ENCODE measurements at places on chromosomes 1 and 21. TPM values are rescaled to one million over a fixed set of nuclear protein-coding genes. Genes with fewer than 3 reads are reported as not detected.
A peak's percentile ranks its signal among the peaks of the same experiment; 100 is the strongest.

DNA sequence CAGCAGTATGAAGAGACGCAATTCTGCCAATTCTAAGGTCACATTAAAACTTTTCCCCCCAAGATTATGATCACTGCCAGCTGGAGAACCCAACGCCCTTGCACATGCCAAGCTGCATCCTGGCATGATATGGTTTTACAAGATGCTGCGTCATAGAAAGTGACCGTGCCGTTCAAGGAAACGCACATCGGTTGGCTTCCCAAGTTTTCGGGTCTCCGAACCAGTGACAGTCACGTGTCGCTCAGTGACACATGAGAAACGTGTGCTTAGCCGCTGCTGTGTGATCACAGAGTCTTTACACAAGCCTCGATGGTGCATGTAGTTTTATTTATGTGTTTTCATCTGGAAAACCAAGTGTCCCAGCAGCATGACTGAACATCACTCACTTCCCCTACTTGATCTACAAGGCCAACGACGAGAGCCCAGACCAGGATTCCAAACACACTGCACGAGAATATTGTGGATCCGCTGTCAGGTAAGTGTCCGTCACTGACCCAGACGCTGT is 7.4 kb downstream of the SMIM1 start:
- DNase-seq: no peak

DNA sequence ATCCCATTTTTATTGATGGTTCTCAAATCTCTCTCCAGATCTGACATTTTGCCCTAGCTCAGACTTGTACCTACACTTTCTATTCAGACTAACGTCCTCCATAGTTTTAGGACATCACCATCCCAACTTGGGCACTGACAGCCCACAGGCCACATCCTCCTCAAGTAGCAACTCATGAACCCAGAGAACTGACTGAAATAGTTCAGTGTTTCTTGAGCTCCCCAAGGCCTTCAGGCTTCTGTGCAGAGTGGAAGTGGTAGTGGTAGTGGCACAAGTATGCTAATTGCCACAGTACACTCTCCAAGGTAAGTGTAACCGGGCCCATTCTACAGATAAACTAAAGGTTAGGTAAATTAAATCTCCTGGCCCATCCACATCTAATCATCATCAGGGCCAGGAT is 112.6 kb downstream of the SLC45A1 start:
- no peak for DNase-seq

GRCh38 chr1:176073524-176074157 is 133.4 kb downstream of the COP1 start:
- DNase-seq: peak; percentile 72

DNA sequence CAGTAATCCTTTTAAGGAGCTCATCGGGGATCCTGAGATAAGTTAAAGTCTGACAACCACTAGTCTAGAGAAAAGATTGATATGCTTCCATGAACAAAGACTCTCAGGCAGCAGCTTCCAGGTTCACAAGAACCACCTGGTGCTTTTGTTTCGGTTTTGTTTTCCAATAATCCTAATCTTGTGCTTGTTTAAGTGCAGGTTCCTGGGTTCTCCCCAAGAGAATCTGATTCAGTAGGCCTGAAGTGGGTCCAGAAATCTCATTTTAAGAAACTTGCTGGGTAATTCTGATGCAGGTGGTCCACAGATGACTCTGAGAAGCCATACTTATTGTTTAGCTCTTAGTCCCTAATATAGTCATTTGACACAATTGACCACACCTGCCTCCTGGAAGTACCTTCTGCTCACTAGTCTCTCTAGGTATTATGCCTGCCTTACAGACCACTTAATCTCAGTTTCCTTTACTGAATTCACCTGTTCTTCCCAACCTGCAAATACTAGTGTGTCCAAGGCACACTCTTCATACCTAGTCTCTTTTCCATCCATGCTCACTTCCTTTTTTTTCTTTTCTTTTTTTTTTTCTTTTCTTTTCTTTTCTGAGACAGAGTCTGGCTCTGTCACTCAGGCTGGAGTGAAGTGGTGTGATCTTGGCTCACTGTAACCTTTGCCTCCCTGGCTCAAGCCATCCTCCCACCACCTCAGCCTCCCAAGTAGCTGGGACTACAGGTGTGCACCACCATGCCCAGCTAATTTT is 20.5 kb upstream of the FRRS1 start:
- no peak for DNase-seq

DNA sequence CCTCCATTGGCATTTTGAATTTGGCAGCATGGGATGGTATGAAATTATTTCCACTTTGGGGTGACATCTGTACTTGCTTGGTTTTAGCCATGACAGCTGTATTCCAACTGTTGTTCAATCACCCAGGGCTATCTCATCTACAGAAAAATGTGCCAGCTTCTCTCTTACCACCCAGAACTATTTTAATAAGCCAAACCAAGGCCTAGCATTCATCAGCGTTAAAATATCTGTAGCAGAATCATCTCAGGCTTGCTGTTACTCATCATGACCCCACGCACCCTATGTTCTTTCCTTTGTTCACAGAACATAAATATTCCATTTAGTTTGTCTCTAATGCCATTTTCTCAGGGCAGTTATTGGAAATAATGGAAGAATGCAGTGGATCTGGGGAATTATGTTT is 49.8 kb downstream of the GIPC2 start:
- peak; percentile 71 for DNase-seq

DNA sequence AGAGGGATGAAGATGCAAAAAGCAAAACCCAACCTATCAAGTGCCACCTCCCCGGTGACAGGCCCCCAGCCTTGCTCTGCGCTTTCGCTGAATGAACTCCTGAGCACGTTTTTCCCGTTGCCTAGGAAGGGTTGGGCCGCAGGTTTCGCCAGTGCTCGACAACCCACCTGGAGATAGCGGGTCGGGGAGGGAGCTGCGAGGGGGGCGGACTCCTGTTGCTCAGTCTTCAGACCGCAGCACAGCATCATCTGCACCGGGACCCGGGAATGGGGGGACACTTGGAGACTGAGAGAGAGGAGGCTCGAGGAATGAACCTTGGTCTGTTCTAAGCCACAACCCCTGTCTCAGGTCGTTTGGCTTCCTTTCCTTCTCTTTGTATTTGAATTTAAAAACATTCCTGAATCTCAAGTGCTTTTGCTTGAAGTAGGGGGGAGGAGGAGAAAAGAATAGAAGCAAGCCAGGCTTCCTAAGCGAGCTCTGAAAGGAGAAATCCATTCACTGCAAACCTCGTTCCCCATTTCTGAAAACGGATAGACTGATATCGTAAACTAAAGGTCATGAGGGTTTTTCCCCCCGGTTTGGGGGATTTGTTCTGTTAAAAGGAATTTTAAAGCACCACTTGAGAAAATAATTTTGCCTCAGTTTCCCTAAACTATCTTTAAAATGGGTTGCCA is 1.2 kb downstream of the AK5 start:
- DNase-seq: peak; percentile 5

DNA sequence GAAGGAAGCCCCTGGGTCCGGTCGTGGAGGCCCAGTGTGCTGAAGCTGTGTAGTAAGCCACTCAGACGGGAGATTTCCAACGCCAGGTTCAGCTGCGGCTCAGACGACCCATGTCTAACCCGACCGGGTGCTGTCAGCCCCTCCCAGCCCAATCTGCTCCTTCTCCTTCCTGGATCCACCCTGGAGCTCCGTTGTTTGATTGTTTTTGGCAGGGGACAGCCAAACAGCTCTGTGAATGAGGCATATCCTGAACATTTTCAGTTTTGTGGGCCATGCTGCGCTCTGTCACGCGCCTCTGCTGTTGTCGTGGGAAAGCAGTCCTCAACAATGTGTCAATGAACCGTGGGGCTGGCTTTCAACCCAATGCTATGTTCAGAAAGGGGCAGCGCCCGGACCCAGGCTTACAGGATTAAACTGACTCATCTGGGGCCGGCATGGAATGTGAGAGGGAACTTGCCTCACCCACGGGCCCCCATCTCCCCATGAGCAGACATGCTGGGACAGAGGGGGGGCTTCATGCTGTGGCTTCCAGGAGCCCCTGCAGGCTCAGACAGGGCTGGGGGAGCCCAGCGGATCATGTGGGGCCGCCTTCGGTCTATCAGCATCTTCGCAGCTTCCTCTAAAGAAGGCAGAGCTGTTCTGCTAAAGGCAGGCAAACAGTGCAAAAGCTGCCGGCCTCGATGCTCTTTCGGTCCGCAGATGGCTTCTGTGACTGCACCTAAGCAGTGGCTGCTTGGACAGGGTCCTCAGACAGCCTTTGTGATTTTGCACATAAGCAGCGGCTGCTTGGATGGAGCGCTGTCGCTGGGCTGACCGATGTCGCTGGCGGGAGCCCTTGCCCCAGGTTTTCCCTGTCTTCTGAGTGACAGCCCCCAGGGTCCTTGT is 101.7 kb downstream of the RIPK4 start:
- DNase-seq: peak; percentile 67

GRCh38 chr1:78721136-78721535 is 71.5 kb downstream of the IFI44 start:
- DNase-seq: no peak

DNA sequence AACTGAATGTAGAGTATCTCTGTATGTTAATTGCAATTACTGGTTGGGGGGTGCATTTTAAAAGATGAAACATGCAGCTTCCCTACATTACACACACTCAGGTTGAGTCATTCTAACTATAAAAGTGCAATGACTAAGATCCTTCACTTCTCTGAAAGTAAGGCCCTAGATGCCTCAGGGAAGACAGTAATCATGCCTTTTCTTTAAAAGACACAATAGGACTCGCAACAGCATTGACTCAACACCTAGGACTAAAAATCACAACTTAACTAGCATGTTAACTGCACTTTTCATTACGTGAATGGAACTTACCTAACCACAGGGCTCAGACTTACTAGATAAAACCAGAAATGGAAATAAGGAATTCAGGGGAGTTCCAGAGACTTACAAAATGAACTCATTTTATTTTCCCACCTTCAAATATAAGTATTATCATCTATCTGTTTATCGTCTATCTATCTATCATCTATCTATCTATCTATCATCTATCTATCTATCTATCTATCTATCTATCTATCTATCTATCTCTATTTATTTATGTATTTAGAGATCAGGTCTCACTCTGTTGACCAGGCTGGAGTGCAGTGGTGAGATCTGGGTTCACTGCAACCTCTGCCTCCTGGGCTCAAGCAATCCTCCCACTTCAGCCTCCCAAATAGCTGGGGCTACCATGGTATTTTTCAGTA is 47.8 kb downstream of the CHML start:
- DNase-seq: peak; percentile 82

GRCh38 chr1:43233631-43234030 is 36.2 kb upstream of the TMEM125 start:
- no peak for DNase-seq

GRCh38 chr1:233695901-233696300 is 82.0 kb downstream of the KCNK1 start:
- no peak for DNase-seq

DNA sequence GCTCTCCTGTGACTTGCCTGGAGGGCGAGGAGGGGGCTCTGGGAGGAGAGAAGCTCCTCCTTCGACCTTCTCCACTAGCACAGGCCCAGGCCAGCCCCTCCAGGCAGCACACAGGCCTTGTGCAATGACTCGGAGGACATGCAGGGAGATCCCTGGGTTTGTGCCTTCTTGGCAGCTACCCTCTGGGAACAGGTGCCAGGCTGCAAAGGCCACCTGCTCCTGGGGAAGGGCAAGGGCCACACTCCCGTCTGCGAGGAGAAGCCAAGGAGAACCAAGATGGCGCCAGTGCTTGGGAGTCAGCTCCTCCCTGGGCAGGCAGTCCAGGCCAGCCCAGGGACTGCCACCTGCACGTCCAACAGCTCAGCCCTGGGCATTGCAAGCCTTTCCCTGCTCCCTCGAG is 15.3 kb downstream of the CASZ1 start:
- DNase-seq: no peak

GRCh38 chr1:229225331-229225782 is 45.6 kb upstream of the RAB4A start:
- DNase-seq: no peak

GRCh38 chr21:38661197-38661871 is 144.4 kb upstream of the ETS2 start:
- no peak for DNase-seq

DNA sequence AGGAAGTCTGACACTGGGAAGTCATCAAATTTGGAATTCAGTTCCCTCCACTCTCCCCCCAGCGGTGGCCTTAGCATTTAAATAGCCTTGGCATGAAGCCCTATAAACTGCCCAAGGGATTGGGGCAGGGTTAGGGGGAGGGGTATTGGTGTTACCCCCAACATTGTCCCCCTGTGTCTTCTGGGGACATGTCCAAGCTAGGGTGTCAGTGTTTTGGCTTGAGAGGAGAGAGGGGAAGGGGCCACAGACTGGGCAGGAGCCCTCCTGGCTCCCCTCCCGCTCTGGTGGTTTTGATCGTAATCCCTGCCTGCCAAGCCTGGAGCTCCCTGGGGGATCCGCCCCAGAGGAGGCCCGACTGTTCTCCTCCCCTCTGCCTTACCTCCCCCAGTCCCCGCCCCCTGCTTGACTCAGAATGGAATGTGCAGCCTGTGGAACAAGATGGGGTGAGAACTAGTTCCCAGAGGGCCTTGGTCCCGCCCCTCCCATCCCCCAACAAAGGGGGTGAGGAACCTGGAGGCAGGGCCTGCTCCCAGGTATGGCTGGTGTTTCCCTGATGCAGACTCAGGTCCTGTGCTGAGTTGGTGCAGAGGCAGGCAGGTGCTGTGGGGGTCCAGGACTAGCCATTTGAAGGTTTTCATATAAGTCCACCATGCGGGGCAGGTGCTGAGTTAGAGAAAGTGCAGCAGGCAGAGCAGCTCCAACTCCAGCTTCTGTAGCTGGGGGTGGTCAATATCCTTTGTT is 7.4 kb downstream of the SOX13 start:
- peak; percentile 72 for DNase-seq

GBP5 gene
- total RNA-seq: not detected

MAP1LC3C gene
- not detected for total RNA-seq

CD34 gene
- total RNA-seq: not detected

SERPINC1 gene
- not detected for total RNA-seq

LRIF1 gene
- total RNA-seq: 13.1 TPM

PODN gene
- total RNA-seq: 0.56 TPM

RGSL1 gene
- not detected for total RNA-seq

TRIM63 gene
- total RNA-seq: not detected

RIT1 gene
- total RNA-seq: 52.2 TPM

VTCN1 gene
- total RNA-seq: not detected

ORC1 gene
- 9.7 TPM for total RNA-seq

CELA3B gene
- not detected for total RNA-seq

SLC25A34 gene
- total RNA-seq: under 0.01 TPM
